Activated CD4-positive, alpha-beta memory T cell treated with anti-CD3 and anti-CD28 coated beads, Interleukin-2, amount 10 ng/mL, durations not matched to agents 7 days and 5 days (primary cell): ENCODE measurements at places on chromosomes 12 and 14. TPM values are rescaled to one million over a fixed set of nuclear protein-coding genes. Genes with fewer than 3 reads are reported as not detected.

The HCAR1 gene
- 0.30 TPM for total RNA-seq

The IL22 gene
- 4.7 TPM for total RNA-seq

The MGAT4C gene
- total RNA-seq, result not detected

The CD163 gene
- not detected for total RNA-seq

GRCh38 chr12:47739979-47740378, 14.7 kb upstream of the ENDOU start:
- no peak for DNase-seq
